ENCODE measurements at places on chromosomes 4 and X.

- DNase-seq, result peak; percentile 58
These were observed 1.5 kb downstream of the IRF2 start for GRCh38 chr4:184472614-184473498.

- no peak for DNase-seq
These were observed 49.4 kb downstream of the ARHGEF6 start for GRCh38 chrX:136731207-136731782.

DNA sequence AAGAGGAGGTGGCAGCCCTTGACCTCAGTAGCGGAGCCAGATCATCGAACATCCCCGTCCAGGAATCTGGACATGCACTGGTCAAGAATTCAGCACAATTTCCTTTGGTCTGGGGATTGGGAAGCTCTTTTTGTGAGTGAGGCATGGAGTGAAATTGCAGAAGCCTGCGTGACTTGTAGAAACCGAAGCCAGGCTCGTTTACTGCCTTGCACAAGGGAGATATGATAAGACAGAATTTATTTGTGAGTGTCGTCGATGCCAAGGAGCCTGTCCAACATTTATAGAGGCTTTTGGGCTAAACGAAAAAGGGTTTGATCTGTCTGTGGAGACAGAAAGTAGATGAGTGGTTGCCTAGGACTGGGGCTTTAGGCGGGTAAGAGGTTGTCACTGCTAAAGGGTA is 50.6 kb downstream of the TBL1X start:
- no peak for DNase-seq

DNA sequence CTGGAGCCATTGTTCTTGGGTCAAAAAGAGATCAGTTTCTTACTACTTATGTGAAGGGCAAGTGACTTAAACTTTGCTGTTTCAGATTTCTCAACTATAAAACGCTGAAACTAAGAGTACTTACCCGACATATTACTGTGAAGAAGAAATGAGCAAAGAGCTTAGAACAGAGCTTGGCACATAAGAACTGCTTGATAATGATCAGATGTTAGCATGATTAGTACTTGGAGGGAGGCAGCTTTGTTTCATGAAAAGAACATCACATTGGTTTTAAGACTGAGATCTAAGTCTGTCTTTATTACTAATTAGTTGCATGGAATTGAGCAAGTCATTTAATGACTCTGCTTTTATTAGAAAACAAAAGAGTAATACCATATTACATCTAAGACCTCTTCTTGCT is 169.1 kb downstream of the ARHGAP24 start:
- DNase-seq, result no peak

DNA sequence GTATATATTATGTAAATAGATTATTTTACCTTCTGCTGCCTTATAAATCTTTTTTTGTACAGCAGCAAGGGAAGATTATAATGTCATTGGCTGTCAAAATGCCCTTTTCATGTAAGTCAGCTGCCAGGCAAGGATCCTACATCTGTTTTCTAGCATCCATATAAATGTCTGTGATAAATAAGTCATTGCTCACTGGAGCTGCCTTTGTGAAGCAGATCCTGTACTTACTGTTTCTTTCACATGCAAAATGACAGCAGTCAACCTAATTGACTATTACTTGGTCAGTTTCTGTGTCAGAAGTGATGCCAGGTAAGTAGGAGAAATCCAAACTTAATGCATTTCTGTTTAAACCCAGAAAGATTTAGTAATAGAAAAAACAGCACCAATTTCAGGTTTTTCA is 620.7 kb downstream of the RPA4 start:
- DNase-seq, result no peak

GRCh38 chrX:121356850-121357171 is 309.4 kb downstream of the GLUD2 start:
- no peak for DNase-seq

- no peak for DNase-seq
These were observed 73.2 kb downstream of the UBE2K start for GRCh38 chr4:39770969-39771724.

GRCh38 chr4:40595981-40596380 is 33.7 kb downstream of the RBM47 start:
- no peak for DNase-seq
